ENCODE measurements at places on chromosomes 16 and 17.

DNA sequence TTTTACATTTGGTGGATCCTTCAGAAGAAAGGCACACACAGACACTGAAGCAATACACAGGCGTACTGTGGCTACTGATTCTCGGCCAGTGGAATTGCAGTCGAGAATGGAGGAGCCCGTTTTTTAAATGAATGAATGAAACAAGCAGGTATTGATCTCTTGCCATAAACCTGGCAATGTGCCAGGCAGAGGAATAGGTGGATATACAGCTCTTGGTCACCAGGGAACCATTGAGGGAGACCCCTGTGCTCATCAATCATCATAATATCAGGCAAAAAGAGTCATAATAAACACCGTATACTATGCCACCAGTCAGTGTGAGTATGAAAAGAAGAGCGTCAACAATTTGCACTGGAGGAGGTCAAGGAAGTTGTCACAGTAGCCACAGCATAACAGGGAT, 140.3 kb upstream of the FOXF1 start:
- no peak for DNase-seq

DNA sequence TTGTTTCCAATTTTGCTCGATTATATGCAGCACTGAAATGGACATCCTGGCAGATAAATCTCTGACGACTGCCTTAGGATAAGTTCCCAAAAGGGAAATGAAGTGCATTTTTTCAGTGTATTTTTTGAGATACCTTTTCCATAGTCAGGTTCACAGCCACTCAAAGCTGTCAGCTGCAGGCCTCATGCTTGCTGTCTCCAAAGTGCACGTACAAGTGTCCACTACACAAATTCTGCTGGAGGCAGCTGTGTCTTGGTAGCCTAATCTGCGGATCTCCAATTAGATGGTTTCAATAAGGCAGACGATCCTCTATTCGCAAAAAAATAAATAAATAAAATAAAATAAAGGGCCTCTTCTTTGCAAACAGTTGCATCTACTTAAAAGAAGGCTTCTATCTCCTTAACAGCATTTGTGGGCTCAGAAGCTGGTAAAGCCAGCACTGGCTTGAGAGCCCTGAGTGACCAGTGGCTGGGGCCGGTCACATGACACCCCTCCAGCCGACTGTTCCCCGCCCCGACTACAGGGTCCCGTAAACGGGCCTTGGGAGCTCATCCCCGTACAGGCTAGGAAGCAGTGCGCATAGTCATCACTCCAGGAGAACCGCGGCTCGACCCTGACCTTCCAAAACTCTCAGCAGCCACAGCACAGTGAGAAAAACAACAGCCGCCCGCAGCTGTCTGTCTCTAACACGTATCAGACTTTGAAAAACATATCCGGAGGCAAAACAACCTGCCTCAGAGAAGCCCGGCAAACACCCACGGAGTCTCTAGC, 18.8 kb downstream of the RPH3AL start:
- no peak for DNase-seq

- DNase-seq = no peak
Observed at GRCh38 chr16:2297506-2297860, 29.6 kb upstream of the RNPS1 start.

GRCh38 chr17:82215095-82215971, 2.7 kb upstream of the CCDC57 start:
- DNase-seq = no peak

DNA sequence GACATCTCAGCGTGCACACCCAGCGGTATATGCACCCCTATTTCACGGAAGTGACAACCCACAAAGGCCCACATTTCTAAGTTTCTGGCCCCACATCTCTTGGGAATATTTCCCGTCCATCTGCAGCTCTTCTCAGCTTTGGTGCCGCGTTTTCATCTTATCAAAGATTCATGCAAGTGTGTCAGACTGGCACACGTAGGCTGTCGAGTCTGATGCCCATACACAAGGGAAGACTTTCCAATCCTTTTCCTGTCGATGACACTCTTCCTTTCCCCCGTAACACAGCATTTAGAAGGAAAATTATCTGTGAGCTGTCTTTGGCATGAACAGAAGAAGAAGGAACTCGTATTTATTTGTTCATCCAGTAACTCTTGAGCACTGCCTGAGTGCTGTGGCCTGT, 83.0 kb downstream of the SHISA6 start:
- DNase-seq = no peak

DNA sequence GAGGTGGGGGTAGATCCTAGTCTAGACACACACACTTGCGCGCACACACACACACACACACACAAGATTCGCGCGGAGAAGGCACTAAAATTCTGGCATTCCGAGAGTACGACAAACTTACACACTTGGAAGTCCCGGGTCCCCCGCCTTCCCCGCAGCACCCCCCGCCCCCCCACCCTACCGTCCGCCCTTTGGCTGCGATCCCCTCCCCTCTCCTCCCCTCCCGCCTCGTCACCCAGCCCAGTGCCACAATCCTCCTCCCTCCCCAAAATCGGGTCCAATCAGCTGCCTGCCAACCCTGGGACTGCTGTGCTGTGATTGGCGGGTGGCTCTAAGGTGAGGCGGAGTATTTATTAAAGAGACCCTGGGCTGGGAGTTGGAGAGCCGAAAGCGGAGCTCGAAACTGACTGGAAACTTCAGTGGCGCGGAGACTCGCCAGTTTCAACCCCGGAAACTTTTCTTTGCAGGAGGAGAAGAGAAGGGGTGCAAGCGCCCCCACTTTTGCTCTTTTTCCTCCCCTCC, at the start of gene SOX9:
SOX9 (plus strand) TSS at position 379 of the 522 bp plus-strand sequence. CDS start 372 bp downstream, outside the sequence.
- peak; percentile 78 for DNase-seq

DNA sequence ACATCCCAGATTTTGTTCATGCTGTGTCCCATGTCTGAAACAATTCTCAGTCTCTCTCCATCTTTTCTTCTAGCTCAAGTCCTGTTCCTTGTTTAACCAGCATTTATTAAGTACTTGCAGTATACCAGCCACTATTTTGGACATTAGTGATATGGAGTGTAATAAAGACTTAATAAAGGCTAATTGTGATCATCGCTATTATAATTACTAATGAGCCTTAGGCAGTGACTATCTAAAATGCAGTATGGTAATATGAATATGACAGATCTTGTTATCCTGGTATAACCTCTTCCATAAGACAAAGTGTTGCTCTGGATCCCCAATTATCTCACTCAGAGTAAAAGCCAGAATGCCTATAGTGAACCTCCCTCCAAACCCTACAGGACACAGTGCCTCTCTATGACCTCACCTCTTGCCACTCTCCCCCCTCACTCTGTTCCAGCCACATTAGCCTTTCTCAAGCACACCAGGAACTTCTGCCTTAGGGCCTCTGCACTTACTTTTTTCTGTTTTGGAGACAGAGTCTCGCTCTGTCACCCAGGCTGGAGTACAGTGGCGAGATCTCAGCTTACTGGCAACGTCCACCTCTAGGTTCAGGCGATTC, 1.8 kb upstream of the FLOT2 start:
- DNase-seq = no peak

DNA sequence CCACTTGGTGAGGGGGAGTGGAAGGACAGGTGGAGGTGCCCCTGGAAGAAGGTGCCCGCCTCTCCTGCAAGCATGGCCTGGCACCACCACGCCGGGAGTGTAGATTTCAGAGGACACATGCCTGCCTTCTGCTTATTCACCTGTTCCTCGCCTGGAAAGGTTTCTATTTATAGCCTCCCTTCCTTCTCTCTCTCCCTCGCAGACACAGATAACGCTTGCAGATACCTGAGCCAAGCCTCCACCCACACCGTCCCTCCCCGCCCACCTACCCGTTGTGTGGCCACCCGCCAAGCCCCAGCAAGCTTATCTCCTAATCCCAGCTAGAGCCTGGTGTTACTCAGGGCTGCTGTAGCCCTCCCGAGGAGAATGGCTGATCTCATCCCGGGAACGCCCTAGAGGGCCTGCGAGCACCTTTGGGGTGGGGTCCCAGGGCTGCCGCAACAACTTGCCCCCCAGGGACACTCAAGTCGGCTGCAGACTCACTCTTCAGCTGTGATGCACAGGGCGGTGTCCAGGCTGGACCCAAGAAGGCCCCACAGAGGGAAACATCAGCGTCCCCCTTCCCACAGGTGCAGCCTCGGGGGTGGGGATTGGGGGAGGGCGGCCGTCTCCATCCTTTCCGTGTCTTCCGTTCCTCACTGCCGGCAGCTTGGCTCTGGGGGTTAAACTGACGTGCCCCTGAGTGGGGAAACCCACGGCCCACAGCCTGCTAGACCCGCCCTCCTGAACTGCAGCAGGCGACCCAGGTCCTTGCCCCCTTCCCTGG, 1.9 kb upstream of the SNAI3 start:
- no peak for DNase-seq

DNA sequence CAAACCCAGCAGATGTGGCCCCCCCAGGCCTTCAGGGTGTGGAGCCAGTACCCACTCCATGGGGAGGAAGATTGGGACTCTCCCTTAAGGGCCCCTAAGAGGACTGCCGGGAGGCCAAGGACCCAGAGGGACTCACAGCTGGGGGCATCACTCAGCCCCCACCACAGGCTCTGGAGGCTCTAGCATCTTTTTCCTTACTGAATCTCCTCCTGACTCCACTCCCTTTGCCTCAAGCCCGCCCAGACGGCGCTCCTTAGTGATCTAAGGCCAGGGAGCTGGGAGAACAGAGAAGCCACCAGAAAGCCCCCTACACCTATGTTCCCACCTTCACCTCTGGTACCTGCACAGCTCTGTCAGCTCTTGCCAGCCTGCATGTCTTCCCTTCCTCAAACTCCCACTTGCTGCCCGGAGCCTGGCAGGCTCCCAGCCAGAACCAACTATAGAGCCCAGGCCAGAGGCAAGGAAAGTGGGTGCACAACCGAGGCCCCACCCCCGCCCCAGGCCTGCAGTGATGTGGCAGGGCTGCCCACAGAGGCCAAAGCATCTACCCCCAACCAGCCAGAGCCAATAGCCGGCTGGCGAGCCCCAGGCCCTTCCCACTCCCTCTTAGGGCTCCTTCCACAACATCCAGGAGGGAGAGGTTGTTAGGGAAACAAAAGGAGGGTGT, 22.3 kb upstream of the MPO start:
- no peak for DNase-seq

DNA sequence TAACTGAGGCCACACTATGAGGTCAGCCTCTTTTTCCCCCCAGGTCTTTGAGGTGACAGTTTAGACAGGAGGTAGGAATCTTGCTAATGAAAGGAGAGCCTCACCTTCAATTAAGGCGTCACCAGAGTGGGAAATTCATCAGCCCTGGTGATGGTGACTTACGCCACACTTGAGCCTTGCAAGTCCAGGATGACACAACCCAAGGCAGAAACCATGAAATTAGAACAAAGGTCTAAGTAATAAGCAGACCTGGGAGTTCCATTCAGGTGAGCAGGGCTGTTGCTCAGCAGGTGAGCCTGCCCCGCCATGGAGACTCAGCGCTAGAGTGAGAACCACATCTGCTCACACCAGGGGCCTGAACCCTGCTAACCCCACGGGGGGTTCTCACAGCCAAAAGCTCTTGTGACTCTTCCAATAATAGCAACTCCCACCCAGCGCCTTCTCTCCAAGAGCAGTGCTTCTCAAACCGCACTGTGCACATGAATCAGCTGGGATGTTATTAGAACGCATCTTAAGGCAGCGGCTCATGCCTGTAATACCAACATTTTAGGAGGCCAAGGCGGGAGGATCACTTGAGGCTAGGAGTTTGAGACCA, 28.7 kb upstream of the KIFC3 start:
- no peak for DNase-seq

- DNase-seq = peak; percentile 60
Observed at GRCh38 chr17:46942441-46943217, 19.7 kb downstream of the GOSR2 start.

All from right renal pelvis (tissue), 4 donors.